ENCODE measurements at places on chromosomes 7 and 10.

DNA sequence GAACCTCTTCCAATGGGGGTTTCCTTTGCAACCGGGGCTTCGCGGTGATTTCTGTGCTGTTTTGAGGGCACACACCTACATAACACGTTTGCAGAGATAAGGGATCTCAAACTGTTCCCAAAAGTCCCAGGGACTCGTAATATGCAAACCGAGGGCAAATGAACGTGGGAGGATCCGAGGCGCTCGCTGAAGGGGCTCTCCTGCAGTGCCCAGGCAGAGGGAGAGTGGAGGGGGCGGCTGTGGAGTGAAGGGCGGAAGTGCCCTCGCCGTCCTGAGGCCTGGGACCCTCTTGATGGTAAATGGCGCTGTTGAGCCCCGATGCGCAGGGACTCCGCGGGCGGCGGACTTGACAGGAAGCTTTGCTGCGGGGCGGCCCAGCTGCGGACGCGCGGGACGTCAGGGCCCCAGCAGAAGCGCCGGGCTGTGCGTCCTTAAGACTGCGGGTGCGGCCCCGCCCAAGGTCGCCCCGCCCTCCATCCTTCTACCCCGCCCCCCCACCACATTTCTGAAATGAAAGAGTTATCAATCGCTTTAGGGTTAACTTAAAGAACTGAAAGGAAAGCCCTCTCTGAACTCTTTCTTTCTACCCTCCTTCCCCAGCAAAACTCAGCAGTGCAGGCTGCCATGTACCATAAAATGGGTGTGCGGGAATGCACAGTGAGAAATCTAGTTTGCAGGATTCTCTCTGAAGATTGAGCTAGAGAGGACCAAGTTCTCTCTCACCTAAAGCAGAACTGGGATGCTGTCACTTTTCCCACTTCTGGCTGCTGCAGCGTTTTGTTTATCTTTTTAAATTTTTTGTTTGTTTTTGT, 151.8 kb upstream of the YAE1 start:
- peak; percentile 6 for DNase-seq

- DNase-seq: no peak
Measured at GRCh38 chr10:118844731-118845521, 90.2 kb upstream of the CACUL1 start.

DNA sequence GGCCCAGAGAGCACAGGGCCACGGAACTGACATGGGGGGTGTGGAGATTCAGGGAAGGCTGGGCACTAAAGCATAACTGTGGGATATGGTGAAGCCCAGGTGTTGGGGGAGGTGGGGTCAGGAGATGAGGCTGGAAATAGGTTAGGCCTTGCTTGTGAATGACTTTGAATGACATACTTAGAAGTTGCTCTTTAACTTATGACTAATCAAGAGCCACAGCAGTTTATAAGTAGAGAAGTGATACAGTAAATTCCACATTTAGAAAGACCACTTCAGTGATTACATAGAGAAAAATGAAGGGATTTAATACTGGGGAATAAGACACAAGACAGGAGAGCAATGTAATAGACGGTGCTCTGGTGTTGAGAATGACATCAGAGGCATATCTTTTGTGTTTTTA, 120.8 kb upstream of the SEC61G start:
- DNase-seq: no peak

DNA sequence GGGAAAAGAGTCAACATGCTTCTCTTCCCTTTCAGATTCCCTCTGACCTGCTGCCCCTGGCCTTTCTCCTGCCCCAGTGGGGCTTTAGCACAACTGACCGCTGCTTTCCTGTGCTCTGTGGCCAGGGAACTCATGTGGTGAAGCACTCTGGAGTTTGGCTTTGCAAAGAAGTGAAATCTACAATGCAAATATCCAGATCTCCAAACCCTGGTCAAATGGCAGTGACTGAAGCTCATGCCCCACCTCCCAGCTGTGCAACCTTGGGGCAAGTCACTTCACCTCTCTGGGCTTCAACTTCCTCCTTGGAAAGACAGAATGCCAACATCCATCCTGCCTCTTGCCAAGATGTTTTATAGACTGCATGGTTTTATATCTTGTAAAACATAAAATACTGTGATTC, 157.8 kb downstream of the NEURL1 start:
- DNase-seq: no peak

- DNase-seq: no peak
Measured at GRCh38 chr7:147547252-147547897, 1043.2 kb upstream of the C7orf33 start.

GRCh38 chr10:114719311-114719710, 61.2 kb upstream of the ABLIM1 start:
- DNase-seq: no peak

DNA sequence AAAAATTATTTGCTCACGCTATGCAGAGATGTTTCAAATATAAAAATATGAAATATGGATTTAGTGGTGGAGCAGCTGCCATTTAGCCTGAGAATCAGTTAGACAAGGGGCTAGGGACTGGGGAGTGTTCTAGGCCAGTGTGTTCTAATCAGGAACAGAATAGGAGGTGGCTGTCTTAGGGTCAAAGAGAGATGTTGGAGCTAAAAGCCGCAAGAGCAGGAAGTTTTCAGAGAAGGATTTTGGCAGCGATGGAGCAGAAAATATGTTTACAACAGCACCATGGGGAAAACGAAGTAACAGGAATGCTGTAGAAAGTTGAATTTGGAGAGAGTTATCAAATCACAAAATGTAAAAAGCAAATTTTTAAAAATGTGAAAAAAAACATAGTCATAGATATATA, 314.0 kb upstream of the SEMA3A start:
- no peak for DNase-seq

DNA sequence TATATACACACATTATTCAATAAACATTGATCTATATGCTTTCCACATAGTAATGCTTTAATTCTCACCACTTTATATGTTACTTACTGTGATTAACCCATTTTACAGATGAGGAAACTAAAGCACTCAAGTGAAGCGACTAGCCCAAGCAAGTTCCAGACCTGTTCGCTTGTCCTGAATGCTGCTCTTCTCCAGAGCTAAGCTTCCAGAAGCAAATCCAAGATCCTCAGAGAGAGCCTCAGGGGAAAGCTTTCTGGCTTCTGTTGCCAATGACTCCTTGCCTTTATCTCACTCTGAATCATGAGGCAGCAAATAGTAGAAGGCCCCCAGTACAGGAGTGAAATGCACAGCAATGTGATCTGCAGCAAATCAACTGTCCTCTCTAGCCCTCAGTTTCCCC, 32.2 kb downstream of the XPNPEP1 start:
- no peak for DNase-seq

GRCh38 chr7:151143261-151144015, 24.1 kb downstream of the GBX1 start:
- DNase-seq: no peak

GRCh38 chr10:3471472-3471871, 298.9 kb upstream of the PITRM1 start:
- DNase-seq: no peak

DNA sequence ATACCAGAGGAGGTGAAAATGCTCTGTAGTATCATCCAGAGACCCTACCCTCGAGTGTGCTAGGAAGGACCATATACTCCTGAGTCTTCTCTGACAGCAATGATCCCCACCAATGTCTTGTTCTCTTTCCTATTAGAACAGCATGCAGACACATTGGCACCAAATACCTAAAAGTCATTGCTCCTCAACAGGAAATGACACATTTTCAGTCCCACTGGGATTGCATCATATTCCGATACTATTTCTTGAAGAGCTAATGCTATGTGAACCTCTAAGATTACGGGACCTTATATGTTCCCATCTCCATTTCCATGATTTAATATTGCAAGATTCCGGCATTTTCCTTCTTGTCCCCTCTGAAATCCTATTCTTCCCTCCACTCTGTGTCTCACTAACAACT, 177.4 kb downstream of the NRP1 start:
- no peak for DNase-seq

All from NCI-H1436 (cell line).